ENCODE measurements at places on chromosomes 5 and 9. TPM values are rescaled to one million over a fixed set of nuclear protein-coding genes. Genes with fewer than 3 reads are reported as not detected.

ACTBL2 gene
- total RNA-seq, result not detected

CTSV gene
- total RNA-seq, result 2.9 TPM

OLFML2A gene
- total RNA-seq, result 188 TPM

C9orf153 gene
- total RNA-seq, result not detected

CORO2A gene
- total RNA-seq, result 2.9 TPM

FCN2 gene
- total RNA-seq, result not detected

LCN9 gene
- total RNA-seq, result not detected

TNIP1 gene
- total RNA-seq, result 75.0 TPM

GRCh38 chr9:14203356-14204056 lies 110.4 kb downstream of the NFIB start:
- DNase-seq, result peak; percentile 89

GRCh38 chr5:44486591-44486990 lies 97.4 kb upstream of the FGF10 start:
- DNase-seq, result no peak

DNA sequence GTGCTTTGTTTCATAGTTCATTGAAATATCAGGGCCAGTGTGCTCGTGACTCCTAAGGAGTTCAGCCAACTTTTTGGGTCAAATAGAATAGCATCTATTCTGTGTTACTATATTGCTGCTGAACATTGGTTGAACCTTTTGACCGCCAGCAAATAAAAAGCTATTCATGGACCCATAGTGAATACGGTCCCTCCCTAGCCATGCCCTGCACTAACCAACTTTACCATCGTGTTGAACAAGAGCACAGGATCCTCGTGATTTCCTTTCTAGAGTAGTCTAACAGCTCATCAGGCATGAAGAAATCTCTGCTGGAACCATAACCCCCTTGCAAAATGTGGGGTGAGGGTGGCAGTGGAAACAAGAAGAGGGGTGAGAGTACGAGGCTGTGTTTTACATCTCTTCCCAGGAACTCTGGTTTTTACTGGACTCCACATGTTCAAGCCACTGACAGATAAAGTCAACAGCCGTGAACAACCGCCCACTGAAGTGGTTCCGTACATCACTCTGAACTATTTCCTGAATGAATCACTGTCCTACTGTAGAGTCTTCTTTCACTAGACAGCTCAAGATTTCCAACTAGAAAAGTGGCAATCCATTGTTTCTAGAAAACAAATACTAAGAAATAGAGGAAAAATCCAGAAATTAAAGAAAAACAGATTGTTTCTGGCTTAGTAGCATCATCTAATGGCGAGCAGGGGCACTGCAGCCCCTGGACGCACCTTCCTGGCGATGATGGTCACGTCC lies 70.1 kb upstream of the SPATA31E1 start:
- peak; percentile 30 for DNase-seq

GRCh38 chr5:133222040-133222439 lies 170.2 kb downstream of the HSPA4 start:
- no peak for DNase-seq

GRCh38 chr5:173648308-173648866 lies 31.9 kb upstream of the BOD1 start:
- DNase-seq, result no peak

DNA sequence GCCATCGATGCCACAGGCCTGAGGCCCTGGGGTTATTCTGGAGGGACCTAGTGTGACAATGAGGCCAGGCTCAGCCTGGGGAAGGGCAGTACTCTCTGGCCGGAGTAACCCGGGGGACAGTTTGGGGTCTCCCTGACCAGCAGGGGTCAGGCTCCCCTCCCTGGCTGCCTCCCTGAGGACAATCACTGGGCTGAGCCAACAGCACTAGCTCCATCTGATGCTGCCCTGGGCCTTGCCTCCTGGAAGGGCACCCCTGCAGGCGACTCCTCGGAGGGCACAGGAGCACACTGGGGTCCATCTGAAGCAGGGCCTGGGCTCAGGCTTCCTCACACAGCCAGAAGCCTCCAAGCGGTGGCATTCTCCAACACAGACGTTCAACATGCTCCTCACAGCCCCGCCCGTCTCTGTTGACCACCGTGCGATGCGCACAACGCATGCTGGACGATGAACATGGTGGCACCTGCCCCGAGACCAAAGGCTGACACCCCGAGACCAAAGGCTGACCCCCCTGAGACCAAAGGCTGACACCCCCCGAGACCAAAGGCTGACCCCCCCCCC lies 68.3 kb downstream of the ADAMTS2 start:
- DNase-seq, result no peak

GRCh38 chr5:133943475-133943817 lies 25.0 kb downstream of the C5orf15 start:
- no peak for DNase-seq

DNA sequence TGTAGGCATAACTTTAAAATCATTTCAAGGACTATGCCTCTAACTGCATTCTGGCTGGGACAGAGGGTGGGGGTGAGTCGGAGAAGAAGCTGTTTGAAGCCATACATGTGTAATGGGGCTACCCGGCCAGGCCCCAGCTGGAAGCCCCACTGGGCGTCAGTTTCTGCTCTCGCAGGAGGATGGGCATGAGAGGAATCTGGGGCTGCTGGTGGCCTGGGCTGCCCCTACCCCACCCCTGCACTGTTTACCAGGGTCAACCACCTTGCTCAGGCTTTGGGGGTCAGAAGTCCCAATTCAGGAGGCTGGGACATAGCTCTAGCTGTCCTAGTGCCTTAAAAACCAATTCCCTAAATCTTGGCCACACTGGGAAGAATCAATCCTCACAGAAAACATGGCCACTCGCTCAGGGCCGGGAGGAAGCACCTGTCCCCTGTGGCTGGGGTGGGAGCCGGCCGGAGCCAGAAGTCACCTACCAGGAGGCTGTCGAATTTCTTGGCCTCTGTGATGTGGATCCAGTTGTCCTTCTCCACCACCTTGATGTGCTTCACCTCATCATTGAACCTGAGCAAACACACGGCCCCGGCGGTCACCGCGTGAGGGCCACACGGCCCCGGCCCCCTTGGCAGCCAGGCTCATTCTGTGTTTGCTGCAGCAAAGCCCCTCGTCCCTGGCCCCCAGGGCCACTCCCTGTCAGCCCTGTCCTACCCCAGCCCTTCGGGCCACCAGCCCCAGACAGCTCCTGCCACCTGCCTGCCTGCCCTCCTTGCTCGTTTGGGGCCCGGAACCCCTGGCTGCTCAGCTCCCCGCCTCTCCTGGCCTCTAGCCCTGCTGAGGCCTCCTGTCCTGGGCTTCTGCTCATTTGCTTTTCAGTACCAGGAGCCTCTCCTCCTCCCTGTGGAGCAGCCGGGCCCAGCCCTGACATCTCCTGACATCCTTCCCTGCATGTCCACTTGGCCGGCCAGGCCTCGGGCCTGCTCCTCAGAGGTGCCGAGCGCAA lies 33.6 kb upstream of the SARDH start:
- DNase-seq, result no peak

GRCh38 chr5:91245871-91246270 lies 137.2 kb downstream of the ARRDC3 start:
- DNase-seq, result no peak

GRCh38 chr5:162230348-162230747 lies 162.8 kb downstream of the GABRG2 start:
- peak; percentile 46 for DNase-seq

DNA sequence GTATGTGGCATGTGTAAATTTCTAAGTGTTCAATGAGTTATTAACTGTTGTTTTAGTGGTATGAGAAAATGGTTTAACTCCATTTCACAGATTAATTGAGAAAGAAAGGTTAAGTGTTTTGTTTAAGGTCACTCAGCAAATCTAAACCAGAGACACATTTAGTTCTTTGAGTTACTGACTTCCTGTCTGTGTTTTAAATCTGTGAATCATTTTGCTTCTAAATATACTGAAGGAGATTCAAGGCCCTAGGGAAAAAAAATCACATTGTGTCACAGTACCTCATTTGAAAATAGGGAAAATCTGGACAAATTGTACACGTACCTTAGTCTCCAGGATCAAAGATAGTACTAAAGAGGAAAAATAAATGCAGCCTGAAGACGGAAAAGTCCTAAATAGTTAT lies 368.2 kb downstream of the TMEM161B start:
- no peak for DNase-seq

- peak; percentile 85 for DNase-seq
Measured at GRCh38 chr9:18437315-18438201, 36.4 kb upstream of the ADAMTSL1 start.

DNA sequence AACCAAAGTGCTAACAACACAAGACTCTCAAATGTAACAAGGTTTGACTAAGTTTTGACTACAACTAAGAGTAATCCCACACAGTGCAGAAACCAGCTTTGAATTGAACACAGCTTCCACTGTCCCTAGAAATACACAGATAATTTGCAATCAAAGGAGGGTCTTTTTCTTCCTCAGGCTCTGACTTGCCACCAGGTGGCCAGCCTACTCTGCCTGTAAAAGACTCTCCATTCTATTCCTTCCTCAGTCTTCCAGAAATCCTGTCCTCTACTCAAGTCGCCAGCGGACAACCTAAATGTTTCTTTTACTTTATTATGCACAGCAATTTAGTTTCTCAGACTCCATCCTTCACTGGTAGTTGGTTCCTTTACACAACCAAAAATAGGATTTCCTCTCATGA lies 32.2 kb upstream of the MCTP1 start:
- no peak for DNase-seq

- peak; percentile 18 for DNase-seq
Measured at GRCh38 chr9:72149231-72149975, at the start of gene GDA. GDA (plus strand) TSS chr9:72149440; CDS start chr9:72149560, 120 bp downstream.

DNA sequence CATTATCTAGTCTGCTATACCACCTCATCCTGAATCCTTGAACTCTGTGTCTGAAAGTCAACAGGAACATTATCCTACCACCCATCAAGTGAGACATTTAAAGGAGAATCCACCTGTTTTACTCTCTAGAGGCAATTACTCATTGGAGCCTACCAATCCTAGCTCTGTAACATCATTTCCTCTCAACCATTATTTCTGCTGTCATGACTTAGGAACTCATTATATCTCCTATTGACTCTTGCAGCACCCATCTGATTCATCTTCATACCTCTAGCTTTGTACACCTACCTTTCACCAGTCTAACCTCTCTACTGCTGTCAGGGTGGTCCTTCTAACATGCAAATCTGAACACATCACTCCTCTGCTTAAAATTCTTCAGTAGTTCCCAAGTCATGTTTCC lies 481.5 kb downstream of the NFIB start:
- DNase-seq, result no peak

Data from tongue (tissue), 3 donors.